ENCODE measurements at places on chromosomes 16 and 17.

- DNase-seq, result no peak
These were observed 30.7 kb upstream of the EIF1 start for GRCh38 chr17:41657936-41658335.

DNA sequence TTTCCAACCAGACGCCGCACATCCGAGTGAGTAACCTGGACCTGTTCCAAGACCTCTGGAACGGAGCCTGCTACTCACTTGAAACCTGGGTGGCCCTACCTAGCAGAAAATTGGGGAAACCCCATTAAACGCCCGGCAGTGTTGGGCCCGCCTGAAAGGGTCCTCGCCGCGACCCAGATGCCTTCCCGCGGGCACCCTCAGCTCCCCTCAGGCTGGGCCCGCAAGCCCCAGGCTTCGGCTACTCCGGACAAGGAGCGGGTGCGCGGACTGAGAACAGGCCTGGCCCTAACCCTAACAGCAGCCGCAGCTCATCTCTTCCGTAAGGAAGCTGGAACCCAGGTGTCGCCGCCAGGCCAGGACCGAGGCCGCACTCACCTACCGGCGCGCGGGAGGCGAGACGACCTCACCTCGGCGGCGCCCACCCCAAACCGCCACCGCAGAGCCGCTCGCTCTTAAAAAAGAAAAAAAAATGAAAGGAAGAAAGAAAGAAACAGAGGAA is 344 bp downstream of the PSME3IP1 start:
- peak; percentile 46 for DNase-seq

DNA sequence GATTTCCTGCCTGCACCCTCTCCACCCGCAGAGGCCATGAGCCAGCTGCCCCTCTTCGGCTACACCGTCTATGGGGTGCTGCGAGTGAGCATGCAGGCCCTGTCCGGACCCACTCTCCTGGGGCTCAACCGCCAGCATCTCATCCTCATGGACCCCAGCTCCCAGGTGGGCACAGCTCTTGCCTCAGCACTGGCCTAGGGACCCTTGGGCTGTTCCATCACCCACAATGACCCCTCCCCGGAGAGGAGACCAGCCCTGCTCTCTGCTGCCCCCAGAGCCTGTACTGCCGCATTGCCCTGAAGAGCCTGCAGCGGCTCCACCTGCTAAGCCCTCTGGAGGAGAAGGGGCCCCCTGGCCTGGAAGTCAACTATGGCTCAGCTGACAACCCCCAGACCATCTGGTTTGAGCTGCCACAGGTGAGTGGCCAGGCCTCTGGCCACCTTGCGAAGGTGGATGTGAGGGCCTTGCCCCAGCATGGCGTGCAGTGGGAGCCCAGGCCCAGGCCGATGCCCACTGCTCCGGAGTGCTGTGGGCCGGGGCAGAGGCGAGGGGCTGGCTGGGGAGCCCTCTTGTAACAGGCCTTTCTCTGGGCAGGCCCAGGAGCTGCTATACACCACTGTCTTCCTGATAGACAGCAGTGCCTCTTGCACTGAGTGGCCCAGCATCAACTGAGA is 7.3 kb upstream of the SMIM5 start:
- DNase-seq, result peak; percentile 9

GRCh38 chr17:82200135-82200534 is 12.5 kb downstream of the CCDC57 start:
- no peak for DNase-seq

- DNase-seq, result no peak
These were observed 1.4 kb upstream of the DYNLL2 start for GRCh38 chr17:58081646-58082340.

- DNase-seq, result peak; percentile 37
These were observed 581 bp downstream of the PRKCA start for GRCh38 chr17:66302761-66303626.

- DNase-seq, result no peak
These were observed 9.3 kb downstream of the GP2 start for GRCh38 chr16:20318006-20318405.

DNA sequence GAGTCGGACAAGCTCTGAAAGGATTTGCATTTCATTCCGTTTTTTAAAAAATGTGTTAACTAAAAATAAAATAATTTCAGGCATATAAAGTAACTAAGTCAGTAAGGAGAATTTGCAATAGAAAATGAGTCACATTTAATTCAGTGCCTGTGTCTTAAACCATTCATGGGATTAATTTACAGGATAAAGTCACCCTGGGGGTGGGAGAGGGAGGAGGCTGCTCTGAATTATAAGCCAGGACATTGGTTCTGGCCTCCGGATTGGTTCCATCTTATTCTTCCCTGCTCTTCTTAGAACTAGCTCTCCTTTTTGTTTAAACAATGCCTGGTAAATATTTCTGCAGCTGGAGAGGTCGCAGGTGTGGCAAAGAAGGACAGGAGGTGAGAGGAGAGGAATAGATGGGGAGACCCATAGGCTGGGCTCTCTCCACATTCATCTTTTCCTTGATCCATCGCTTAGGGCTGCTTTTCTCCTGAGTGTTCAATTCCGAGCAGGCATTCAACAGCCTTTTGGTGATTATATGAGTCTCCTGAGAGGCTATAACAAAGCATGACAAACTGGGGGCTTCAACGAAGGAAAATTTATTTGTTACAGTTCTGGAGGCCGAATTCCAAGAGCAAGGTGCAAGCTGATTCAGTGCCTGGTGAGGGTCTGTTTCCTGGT is 319.2 kb downstream of the PHKB start:
- DNase-seq, result no peak

DNA sequence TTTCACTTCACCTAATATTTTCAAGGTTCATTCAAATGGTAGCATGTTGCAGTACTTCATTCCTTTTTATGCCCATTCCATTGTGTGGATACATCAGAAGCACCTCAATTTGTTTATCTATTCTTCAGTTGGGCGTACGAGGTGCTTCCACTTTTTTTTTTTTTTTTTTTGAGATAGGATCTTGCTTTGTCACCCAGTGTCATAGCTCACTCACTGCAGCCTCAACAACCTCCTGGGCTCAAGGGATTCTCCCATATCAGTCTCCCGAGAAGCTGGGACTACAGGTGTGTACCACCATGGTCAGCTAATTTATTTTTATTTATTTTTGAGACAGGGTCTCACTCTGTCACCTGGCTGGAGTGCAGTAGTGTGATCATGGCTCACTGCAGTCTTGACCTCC is 22.5 kb upstream of the SPNS3 start:
- no peak for DNase-seq

DNA sequence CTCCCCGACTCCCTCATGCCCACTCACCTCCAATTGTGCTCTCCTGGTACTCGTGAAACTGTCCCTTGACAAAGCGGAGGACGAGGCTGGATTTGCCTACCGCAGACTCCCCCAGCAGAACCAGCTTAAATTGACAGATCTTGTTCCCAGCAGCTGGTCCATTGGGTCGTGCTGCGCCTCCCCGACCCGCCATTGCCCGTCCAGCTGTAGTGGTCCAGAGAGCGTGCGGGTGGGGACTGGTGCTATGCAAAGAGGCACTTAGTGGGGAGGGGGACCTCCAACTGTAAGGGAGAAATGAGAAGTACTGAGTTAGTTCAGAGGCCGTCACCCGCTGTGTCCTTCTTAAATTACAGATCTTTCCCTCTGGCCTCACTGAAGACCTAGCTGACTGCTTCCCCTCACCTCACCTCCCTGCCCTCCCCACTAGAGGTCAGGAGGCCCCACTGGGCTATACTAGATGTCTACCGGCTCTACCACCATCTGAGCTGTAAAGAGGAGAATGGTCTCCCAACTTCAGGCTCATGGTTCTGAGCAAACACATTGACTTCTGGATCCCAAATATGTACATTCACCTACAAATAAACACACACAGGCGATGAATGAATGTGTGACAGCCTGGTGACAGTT is 7.8 kb downstream of the HSPB9 start:
- DNase-seq, result no peak

- no peak for DNase-seq
These were observed 18.0 kb downstream of the KLHDC4 start for GRCh38 chr16:87747626-87748414.

DNA sequence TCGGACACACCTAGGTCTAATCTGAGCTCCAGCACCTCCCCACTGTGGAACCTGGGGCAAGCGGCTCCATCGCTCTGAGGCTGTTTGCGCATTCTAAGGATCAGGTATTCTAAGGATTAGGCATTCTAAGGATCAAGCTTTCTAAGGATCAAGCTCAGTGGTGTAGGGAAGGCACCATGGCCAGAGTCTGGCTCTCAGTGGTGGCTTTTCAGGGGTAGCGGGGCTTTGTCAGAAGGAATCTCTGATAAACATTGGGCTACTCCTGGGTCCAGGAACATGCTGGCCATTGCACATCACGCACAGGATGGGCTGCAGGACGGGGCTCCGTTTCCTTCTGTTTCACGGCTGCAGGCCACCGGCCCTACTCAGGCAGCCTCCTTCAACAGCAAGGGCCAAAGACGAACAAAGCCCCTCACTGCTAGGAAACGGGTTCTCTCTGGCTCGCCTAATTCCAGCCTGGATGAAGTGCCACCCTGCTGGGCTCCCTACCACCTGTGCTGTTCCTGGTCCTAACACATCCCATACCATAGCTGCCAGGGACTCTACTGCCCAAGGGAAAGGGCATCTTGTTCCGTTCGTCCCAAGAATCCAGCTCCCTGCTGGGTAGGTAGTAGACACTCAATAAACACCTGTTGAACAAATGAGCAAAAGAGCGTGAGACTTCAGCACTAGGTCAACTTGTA is 5.5 kb downstream of the C1QTNF1 start:
- DNase-seq, result no peak

GRCh38 chr16:672851-673250 is 2.6 kb upstream of the RHBDL1 start:
- no peak for DNase-seq

DNA sequence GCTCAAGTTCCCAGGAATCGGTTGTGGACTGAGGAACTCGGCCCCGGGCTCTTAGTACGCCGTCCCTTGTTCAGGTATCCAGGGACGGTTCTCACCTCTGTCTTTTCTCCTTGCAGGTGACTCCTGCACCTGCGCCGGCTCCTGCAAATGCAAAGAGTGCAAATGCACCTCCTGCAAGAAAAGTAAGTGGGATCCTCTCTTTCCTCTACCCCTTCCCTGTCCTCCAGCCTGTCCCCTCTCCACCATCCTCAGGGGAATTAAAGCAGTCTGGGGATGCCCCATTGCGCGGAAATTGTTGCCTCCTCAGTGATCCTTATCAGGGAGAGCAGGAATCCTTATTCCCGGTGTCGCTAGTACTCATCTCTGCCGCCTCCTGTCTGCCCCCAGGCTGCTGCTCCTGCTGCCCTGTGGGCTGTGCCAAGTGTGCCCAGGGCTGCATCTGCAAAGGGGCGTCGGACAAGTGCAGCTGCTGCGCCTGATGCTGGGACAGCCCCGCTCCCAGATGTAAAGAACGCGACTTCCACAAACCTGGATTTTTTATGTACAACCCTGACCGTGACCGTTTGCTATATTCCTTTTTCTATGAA is 585 bp downstream of the MT2A start:
- DNase-seq, result no peak

- DNase-seq, result no peak
These were observed at the start of gene SDK2 for GRCh38 chr17:73644145-73645049. Gene SDK2, minus strand, starts transcription at chr17:73644445. Its CDS starts 357 bp downstream, at chr17:73644088.

DNA sequence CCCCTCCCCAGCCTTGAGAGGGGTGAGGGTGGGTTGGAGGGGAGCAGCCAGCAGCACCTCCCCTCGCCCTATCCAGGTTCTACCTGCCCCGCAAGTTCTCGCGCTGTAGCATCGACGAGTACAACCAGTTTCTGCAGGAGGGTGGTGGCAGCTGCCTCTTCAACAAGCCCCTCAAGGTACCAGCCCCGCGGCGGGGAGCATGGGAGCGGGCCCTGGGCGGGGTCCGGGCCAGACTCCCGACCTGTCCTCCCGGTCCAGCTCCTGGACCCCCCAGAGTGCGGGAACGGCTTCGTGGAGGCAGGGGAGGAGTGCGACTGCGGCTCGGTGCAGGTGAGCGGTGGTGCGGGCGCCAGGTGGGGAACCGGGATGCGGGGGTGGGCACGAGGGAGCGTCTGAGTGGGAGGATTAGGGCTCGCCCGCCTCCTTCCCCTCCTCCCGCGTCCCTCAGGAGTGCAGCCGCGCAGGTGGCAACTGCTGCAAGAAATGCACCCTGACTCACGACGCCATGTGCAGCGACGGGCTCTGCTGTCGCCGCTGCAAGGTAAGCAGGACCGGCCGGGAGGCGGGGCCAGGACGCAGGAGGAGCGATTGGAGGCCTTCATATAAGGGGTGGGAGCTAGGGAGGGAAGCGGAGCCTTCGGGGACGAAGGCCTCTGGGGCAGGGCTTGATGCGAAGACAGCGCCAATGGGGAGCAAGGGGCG is 16.5 kb downstream of the ADAM11 start:
- DNase-seq, result peak; percentile 98

DNA sequence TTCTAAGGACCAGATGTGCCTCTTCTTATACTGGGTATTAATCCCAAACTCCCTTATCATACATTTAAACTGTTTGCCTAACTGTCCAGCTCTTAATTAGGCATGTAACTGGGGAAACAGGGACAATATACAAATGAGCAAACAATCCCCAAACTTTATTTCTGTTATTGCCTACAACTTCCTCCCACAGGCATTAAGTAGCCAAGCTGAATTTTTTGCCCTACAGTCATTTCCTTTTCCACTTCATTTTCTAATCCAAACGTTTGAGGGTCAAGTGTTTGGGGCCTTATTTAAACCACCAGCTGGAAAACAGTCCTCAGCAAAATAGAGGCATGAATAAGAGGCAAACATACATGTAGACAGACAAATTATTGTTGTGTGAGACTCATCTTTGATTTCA is 77.4 kb upstream of the CCL2 start:
- no peak for DNase-seq

DNA sequence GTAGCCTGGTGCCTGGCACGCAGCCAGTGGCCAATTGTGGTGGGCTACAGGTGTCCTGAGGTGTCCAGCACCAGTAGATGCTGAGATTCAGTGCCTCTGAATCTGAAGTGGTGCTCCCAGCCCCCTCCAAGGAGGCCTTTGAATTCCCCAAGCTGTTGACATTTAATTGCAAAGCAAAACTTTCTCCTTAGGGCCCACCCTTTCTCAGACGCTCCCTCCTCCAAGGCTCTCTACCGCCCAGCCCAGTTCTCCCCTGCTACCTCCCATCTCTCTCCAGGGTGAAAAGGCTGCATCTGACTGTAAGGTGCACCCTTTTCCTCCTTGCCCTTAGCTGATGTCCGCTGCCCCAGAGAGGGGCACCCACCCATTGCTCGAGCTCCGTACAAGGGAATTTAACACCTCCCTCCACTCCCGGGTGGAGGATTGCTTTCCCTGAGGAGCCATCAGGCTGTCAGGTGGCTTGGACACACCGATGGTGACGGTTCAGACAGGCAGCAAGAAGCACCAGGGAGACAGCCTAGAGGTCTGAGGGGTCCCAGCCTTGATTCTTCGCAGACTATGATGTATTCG is 1.7 kb downstream of the BEAN1 start:
- no peak for DNase-seq

GRCh38 chr17:63987221-63988126 is 10.7 kb upstream of the PRR29 start:
- no peak for DNase-seq

DNA sequence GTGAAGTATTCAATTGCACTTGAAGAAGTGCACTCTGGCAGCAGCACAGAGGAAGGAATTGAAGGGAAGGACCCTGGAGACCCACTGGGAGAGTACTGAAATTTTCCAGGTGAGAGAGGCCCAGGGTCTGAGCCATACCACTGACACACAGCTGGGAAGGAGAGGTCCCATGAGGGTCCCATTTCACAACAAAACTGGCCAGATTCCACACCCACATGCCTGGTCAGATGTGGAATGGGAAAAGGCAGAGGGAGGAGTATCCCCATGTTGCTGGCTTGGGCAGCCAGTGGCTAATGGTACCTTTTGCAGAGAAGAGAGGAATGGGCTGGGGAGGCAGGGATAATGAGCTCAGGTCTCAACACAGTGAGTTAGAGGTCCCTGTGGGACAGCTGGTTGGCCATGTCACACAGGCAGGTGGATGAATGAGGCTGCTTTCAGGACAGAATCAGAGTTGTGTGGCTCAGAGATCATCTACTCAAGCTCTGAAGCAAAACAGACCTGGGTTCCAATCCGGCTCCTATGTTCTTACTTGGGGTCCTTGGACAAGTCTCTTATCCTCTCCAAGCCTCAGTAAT is 26.2 kb upstream of the NGFR start:
- DNase-seq, result no peak

All from CD4-positive, alpha-beta T cell treated with Interleukin-1 beta for 1 hour (primary cell).